GM12891 (cell line): ENCODE measurements at places on chromosomes 11 and 22.

- no peak for DNase-seq
Measured at GRCh38 chr11:106344966-106345365, 267.5 kb downstream of the AASDHPPT start.

- no peak for DNase-seq
Measured at GRCh38 chr11:64341429-64341828, 1.4 kb downstream of the CCDC88B start.

GRCh38 chr11:22923561-22923960 is 63.3 kb upstream of the CCDC179 start:
- DNase-seq: no peak

- DNase-seq: no peak
Measured at GRCh38 chr11:3796346-3796745, 1.0 kb downstream of the NUP98 start.

DNA sequence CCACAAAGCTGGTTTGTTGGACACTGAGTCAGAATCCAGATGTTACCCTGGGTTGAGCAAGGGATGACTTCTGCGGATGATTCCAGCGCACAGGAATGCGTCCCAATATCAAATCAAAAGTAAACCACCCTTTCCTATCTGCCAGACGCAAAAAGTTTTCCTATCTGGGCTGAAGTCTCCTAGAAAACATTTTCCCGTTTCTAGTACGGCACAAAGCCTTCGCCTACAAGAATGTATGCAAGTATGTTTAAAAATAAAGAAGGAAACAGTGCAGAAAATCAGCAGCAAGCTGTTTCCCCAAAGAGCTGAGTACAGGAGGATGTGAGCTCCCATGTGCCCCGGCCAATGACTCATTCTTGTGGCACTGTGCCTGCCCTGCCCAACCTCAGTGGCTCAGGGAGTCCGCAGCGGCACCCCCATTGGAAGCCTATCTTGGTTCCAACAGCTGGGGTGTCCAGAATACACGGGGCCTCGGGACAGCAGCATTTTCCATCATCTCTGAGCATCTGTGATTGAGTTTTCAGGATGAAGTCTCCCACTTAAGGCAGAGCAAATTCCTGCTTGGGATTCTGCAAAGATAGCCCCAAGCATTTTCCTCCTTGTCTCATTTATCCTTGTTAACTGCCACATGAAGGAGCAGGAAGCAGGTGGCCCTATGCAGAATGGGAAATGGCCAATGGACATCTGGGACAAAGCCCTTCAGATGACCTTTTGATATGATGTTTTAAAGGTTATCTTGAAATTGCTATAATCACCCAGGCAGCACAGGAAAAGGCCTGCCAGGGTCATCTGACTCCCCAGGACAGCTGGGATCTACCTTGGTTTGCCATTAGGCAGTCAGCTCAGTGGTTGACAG is 17.5 kb downstream of the KCNJ5 start:
- DNase-seq: no peak

DNA sequence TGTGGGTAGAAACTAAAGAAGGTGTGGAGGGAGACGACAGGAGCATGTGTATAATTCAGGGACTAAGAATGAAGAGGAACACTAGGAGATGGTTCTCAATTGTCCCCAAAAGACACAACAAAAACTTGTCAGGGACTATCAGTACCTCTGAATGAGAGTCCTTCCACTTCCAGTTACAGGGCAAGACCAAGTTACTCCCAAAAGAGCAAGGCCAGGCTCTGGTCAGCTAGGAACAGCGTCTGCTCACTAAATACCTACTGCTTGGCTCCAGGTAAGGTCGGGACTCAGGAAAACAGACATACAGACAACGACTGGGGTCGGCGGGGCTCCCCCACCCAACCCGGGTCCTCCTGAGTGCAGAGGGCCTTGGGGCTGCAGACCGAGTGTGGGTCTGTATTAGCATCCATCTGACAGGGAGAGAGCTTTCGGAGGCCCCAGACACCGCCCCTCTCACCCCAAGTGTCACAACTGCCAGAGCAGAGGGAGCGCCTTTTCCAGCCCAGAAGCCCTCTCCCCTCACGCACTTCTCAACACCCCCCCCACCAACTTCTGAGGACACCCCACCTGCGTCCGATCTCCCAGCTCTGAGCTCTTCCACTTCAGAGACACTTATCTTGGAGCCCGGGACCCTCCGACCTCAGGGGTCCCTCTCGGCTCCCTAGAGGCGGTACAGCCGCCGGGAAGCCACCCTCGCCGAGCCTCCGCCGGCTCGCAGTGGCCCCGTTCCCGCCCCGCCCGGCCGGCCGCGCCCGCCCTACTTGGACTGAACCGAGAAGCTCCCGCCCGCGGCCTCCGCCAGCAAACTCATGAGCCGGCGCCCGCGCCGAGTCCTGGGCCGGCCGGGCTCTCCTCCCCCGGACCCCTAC is 522 bp downstream of the RHOG start:
- DNase-seq: no peak

DNA sequence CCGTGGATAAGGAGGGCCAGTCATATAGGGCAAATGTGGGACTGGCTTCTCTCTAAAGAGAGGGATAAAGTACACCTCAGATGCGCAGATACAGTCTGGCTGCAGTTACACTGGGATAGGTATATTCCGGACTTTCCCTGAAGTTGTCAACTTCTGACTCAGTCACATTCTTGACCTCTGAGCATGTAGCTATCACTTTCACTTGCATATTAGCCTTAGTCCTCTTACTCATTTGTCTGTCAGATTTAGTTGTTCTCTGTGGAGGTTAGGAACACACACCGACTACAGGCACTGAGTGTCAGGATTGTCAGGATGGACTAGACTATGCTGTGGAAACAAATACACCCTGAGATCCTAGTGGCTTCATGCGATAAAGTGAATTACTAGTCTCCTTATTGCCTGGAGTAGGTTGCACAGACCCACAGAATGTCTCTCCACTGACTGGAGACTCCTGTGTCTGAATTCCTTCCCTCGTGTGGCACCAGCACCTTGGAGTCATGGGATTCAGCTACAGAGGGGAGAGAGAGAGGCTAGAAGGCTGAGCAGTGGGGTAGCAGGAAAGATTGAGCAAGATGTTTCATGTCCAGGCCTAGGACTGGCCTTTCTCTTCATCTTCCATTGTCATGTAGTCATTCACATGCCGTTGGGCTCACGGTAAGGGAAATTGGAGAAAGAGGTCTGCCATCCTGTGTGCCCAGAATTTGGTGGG is 654.3 kb downstream of the NTM start:
- DNase-seq: no peak

- no peak for DNase-seq
Measured at GRCh38 chr22:27331526-27332281, 469.9 kb downstream of the MN1 start.
